ENCODE measurements at places on chromosomes 2 and 18.

DNA sequence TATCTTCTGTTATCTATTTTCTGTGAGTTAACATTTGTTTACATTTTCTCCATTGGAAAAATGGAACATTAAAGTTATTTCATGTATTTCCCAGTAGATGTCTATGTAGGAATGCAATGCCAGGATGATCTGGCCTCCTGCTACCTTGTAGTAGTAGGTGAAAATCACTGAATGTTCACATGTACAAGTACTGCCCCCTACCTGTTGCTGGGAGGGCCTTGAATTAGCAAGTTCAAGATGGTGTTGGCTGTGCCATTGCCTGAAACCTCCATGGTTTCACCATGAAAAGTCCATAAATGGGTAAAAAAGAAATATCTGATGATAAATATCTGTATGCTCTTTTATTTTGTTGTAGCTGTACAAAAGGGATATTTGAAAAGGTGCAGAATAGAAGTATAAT, 30.7 kb downstream of the XRCC5 start:
- DNase-seq: no peak

DNA sequence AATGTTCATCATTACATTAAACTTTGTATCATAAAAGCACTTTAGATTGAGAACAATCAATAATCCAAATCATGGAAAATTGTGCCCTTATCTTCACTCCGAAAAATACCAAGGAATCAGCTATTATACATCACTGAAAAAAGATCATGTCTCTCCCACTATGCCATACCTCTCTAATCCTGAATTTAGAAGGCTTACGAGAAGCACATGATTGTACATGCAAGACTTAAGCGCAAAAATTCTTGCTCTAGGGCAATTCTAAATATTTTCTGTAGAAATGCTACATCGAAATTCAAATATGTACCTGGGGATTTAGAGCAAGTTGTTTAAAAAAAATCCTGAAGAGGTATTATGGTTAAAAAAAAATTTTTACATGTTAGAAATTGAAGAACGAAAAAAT, 1.3 kb downstream of the CYTIP start:
- DNase-seq: no peak

GRCh38 chr2:120346026-120346666, at the start of gene INHBB:
INHBB (plus strand) TSS chr2:120346136; CDS start chr2:120346189, 53 bp downstream.
- DNase-seq: no peak

DNA sequence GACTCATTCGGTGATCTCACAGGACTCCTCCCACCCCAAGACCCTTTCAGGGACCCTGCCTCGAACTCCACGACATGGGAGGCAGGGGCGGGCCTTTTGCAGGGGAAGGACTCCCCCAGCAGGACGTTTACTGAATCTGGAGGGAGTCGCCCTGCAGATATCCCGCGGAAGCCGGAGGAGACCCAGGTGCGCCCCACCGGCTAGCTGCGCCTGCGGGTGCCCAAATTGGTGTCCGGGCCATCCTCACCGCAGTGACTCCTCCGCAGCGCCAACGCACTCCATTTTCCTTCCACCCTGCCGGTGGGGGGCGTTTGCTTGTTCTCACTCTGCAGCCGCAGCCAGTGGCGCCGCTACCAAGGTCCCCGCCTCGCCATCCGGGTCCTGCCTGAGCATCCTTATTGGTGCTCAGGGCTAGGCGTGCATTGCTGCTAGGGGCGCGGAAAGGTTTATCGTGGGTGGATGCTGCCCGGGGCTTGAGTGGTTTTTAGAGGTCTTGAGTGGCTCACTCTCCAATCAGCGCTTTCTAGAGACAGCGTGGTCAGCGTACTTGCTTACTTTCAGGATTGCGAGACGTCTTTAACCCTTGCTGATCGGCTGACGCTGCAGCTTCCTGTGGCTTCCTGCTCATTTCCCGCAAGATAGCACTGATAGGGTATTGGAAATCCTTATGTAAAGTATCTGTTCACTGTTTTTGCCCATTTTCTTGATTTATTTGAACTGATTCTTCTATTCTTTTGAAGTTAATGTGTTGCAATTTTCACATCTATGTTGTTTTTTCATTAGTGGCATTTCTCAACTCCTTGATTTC, 81.4 kb downstream of the BIN1 start:
- peak; percentile 47 for DNase-seq

GRCh38 chr2:137893145-137893544, 71.1 kb upstream of the HNMT start:
- no peak for DNase-seq

DNA sequence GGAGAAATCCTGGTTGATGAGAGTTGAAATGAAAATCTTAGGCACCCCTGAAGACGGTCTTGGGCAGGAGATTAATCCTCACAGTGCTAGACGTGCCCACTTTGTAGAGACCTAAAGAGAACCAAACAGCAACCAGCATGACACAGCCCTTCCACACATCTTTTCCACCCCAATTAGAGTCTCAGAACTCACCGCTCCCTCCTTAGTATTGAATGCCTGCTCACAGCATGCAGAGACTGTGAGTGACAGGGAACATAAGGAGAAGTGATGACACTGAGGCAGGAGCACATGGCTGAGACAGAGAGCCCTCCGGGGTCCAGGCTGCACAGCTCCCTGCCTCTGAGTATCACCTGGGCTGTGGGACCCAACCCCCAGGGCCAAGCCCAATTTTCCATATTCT, 367.6 kb downstream of the EIPR1 start:
- DNase-seq: no peak
